ENCODE measurements at places on chromosomes 1 and 21.

GRCh38 chr1:40392221-40392620 is 18.7 kb downstream of the SMAP2 start:
- no peak for DNase-seq

- no peak for DNase-seq
These were observed 66.3 kb upstream of the PRDX6 start for GRCh38 chr1:173410794-173411236.

- DNase-seq = no peak
These were observed 27.9 kb downstream of the ANGEL2 start for GRCh38 chr1:212987702-212988322.

- peak; percentile 42 for DNase-seq
These were observed 1.1 kb upstream of the PLXNA2 start for GRCh38 chr1:208245185-208245705.

- no peak for DNase-seq
These were observed 13.6 kb upstream of the PTPN7 start for GRCh38 chr1:202173993-202174392.

DNA sequence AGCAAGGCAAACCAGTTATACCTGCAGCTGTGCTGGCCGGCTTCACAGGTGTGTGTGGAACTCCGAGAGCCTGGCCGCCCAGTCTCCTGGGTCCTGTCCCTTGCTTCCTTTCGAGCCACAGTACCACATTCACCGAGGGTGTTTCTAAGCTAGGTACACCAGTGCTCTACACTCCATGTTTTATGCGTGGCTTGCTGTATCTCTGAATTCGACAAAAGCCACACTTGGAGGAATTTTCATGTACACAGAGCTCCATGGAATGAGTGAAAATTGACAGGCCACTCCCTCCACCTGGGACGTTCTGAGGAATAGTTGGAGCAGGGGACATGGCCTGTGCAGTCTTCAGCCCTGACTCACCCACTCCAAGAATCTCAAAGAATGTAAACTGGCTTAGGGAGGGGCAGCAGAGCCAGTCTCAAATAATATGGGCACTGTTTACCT is 14.0 kb downstream of the ETS2 start:
- DNase-seq = no peak

DNA sequence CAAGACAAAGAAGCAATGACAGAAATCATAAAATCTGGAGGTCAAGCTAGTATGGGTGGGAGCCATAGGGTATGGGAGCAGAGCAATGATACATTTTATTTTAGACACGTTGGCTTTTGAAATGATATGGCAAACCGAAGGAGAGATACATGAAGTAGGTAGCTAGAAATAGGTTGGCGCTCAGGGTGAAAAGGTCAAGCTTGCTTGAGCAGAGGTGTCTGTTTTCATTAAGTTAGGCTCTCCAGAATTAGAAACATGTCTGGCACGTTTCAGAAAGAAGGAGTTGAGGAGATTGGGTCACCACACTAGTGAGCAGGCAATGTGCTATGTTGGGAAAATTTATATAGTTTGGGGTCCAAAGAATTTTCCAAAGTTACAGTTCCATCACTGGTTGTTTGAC is 151.4 kb downstream of the AMY1C start:
- DNase-seq = no peak

- no peak for DNase-seq
These were observed 204 bp downstream of the CIART start for GRCh38 chr1:150282558-150282958.

DNA sequence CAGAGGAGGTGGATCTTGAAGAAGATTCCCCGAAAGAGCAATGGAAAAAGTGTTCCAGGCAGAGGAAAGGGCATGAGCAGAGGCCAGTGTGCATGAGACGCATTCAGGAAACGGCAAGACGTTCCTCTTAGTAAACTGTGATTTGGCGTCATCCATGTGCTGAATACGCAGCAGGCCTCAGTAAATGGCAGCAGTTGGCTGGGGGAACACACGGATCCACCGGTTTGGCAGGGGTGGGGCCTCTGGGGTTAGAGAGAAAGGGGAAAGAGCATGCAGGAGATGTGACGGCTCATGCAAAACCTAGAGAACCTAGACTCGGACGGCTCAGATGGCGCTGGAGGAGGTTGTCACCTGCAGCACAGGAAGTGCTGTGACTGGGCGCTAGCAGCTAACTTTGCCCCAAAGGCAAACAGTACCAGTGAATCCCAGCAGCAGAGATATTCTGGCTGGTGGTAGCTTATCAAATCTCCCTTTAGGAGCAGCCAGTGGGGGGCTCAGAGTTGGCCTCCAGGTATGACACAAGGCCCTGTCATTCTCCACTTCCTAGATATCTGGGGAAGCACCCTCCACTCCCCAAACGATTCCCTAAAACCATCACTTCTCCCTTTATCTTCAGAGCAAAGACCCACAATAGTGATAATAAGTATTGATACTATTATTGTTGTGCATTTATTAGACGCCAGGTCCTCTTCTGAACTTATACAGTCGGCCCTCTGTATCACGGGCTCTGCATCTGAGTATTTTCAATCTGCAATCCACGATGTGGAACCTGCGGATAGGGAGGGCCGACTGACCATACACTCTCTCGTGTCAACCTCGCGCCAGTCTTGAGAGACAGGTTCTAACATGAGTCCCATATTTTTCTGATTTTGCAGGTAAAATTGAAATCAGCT is 7.6 kb downstream of the LAPTM5 start:
- no peak for DNase-seq

GRCh38 chr1:6052543-6053205 is 7.0 kb downstream of the KCNAB2 start:
- no peak for DNase-seq

DNA sequence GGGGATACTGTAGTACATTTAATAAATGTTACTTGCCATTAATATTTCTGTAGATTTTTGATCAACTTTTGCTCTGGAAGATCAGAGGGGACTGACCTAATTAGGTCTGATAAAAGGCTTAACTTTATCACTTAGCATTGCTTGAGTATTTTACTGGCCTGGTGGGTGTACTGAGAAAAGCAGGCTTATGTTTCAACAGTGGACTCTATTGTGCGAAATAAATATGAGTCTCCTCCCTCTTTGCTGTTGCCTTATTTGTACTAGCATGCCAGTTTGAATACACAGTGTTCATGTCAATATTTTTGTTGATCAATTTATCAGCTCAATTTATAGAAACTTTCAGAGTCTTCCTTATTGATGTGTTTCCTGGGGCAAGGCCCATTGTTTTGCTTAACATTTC is 49.1 kb downstream of the EBNA1BP2 start:
- DNase-seq = no peak

DNA sequence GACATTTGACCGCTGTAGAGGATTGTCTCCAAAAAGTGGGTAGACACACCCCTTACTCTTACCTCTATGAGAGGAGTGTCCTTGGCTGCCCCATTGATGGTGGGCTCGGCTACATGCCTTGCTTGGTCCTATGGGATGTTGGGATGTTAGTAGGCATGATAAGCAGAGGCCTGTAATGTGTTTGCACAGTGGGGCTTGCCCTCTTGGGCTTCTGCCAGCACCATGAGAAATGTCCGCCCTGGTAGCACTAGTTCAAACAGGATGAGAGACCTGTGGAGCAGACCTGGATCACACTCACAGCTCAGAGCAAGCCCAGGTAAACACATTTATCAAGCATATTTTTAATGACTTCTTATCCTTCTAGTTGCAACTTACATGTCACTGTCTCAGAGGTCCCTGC is 54.2 kb downstream of the SH3GLB1 start:
- no peak for DNase-seq

DNA sequence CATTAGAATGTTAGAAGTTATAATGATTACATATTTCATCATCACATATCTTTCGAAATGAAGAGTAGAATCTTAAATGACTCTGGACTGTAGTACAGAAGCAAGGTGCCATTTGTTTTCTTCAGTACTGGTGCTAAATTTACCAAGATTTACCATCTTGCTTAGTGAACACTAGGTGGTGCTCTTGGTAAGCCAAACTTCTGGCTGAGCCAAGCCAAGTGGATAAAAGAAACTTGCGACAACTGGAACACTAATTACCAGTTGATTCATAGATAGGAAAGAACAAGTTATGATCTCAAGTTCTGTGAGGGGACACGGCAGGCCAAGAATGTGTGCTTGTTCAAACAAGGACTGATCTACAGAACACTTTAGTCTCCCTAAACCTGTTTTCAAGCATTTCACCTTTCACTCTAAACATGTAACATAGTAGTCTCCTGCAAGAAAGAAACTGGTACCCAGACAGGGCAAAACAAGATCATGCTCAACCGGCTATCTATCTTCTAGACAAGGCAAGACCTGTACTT is 19.8 kb downstream of the SPRTN start:
- no peak for DNase-seq

- no peak for DNase-seq
These were observed 3.1 kb upstream of the MXRA8 start for GRCh38 chr1:1361233-1361981.

DNA sequence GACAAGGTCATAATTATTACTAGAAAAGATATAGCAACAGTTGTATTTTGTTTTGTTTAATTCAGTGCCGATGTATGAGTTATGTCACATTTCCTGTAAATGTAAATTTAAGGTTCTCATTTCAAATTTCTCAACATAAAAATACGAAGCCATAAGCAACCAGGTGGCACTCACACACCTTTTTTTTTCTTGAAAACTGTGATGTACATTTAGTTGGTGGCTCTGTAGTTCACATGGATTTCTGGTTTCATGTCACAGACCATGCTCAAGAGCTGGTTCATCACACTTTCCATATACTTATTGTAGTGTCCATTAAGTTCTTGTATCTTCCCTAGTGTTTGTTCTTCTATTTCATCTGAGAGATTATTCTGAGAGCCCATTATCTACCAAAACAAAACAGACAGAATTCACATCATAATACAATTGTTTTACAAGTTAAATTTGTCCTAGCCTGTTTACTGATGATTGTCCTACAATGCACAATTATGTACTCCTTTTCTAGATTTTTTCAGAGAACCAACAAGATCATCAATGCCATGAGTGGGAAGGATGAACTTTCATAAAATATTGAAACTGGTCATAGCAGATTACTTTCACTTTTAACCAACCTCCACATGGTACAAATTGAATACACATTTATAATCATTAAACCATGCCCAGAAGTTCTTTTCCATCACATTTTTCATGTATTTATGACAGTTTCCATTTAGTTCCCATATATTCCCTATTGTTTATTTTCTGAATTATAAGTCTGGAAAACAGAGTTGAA is 17.1 kb downstream of the ATP6V1G3 start:
- no peak for DNase-seq

DNA sequence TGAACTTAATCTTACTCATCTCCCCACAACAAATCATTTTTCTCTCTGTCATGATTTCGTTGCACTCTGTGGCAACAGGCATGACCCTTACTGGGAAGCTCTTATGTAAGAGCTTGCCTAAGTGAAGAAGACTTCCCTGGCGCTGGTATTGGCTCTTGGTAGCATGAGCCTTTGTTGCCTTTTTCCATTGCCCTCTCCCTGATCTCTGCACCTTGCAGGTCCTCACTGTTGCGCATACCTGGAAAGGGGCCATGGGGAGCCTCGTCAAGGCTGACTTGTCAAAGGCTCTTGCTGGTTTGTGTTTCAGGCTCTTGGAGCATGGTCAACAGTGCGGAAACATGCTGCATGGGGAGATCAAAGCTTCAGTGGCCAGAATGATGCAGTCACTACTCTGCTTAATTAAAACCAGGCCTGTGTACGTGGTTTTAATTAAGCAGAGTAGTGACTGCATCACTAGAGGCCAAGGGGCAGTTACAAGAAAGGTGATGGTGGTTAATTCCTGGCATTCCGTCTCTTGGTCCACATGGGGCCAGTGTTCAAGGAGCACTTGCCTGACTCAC is 141.3 kb downstream of the SPATA46 start:
- no peak for DNase-seq

GRCh38 chr1:197307551-197307950 is 39.5 kb downstream of the CRB1 start:
- no peak for DNase-seq

DNA sequence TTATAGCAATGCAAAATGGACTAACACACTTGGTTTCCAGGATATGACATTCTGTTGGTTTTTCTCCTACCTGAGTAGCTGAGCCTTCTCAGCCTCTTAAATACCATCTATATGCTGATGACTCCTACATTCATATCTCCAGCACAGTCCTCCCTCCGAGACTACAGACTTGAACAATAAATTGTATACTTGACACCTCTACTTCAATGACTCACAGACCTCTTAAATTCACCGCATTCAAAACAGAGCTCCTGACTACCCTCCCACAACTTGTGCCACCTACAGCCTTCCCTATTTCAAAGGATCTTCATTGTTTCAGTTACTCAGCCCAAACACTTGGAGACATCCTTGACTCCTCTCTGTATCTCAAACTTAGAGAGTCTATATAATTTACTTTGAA is 66.8 kb upstream of the ASB17 start:
- no peak for DNase-seq

DNA sequence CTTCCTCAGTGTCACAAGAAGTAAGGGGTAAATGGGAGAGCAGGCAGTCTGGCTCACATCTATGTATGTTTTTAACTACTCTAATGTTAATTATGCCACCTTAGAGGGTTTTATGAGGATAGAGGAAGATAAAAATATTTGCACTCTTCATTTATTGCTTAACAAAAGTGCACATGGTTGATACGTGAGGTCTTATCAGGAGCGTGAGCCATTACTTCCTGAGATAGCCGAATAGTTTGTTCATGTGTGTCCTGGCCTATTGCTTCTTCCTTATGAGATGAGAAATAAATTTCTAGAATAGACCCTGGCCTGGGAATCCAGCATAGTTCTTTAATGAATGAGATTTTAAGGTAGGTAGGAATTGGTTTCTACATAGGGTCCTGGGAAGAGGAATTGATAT is 471.1 kb upstream of the B3GALT2 start:
- DNase-seq = no peak

GRCh38 chr1:223645903-223646302 is 19.6 kb downstream of the CAPN8 start:
- DNase-seq = no peak

Measured in activated naive CD8-positive, alpha-beta T cell treated with anti-CD3 and anti-CD28 coated beads, Interleukin-2, amount 50 U/mL, for 16 hours (primary cell).